ENCODE measurements at places on chromosomes 1 and 21. TPM values are rescaled to one million over a fixed set of nuclear protein-coding genes. Genes with fewer than 3 reads are reported as not detected.
A peak's percentile ranks its signal among the peaks of the same experiment; 100 is the strongest.

- DNase-seq = no peak
Observed at GRCh38 chr1:40944326-40944725, 35.2 kb upstream of the CTPS1 start.

The FABP3 gene
- 6,968 TPM for polyA plus RNA-seq

DNA sequence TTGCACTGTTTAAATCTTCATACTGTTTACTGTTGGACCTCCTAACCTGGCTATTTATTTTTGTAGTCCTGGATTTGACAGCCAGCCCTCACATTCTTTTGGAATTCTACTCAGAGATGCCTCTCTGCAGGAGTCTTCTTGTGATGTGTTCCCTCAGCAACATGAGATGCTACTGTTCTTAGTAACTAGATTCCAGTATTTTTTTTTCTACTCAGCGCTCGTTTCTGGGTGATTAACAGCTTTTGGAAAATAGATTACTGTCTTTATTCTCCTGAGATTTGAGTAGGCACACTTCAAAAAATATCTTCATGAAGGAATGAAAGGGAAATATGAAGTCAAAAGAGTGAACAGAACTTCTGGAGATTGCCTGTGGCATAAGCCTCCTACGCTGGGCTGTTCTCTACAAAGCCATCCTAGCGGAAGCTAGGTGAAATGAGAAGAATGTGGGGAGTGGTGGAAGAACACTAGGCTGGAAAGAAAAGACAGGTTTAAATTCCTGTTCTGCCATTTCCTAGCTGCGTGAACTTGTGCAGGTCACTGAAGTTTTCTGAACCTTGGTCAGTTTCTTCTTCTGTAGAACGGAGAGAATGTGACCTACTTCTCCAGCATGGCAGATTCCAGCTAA is 75.9 kb downstream of the LRRC8C start:
- no peak for DNase-seq

DNA sequence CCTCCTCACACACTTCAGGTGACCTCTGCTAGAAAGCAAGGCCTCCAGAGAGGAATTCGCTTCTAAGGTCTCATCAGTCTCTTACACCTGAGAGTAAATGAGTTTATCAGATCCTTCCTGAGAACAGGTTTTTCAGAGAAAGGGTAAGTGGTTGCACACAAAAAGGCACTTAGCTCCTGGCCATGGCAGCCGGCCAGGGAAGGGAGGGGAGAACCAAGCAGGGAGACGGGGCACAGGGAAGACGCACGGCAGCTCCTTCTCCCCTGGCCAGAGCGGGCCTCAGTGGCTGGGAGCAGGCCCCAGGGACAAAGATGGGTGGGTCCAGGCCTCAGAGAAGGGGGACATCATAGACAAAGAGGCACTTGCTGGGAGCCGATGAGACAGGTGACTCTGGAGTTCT is 3.6 kb upstream of the TNNT2 start:
- DNase-seq = no peak

The KCNN3 gene
- 0.17 TPM for polyA plus RNA-seq

The VSIG8 gene
- polyA plus RNA-seq = 0.44 TPM

The AADACL3 gene
- polyA plus RNA-seq = not detected

DNA sequence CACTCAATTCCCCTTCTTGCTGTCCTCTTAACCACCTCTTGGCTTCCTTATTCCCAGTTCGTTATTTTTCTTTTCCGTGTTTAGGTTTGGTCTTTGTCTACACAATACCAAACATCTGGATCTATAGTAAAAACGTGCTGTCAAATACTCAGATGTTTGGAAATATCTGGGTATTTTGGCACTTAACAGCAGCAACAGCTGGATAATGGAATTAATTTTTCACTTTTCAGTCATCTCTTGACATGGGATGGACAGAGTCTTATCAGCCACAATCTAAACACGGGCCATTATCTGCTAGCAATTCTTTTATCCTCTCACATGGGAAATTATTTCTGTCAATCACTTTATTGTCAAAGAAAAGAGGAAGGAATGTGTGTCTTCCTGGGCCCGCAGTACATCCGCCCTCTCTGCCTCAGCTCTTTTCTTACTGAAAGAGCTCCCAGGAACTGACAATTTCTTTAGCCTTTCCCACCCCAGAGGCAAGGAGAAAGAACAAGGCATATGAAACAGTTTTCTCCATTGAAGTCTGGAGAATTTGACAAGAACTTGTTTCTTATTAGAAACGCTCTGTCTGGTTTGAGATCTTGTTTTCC is 13.4 kb downstream of the NHLH2 start:
- DNase-seq = no peak

The TRAF5 gene
- polyA plus RNA-seq = 5.5 TPM

- no peak for DNase-seq
Observed at GRCh38 chr1:19411612-19412011, 73.7 kb downstream of the CAPZB start.

- no peak for DNase-seq
Observed at GRCh38 chr1:39129514-39129913, 75.0 kb upstream of the MACF1 start.

The ATAD3C gene
- 0.49 TPM for polyA plus RNA-seq

DNA sequence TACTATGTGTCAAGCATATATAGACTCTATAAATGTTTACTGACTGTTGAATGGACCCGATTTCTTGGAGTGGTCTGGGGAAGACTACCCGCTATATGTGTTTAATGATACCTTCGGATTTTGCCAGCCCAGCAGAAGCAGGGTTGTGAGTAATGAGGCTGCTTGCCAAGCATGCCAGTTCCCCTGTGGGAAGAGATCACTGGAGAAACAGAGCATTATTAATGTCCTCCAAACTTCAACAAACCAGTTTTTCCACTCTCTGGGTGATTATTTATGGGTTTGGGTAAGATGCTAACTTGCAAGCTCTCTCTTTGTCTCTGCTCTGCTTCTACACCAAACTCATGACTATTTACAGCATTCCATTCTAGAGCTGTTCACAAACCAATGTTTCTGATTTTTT is 25.1 kb upstream of the PHGDH start:
- no peak for DNase-seq

The TMOD4 gene
- polyA plus RNA-seq = 0.06 TPM

The ACOT7 gene
- 4.0 TPM for polyA plus RNA-seq

DNA sequence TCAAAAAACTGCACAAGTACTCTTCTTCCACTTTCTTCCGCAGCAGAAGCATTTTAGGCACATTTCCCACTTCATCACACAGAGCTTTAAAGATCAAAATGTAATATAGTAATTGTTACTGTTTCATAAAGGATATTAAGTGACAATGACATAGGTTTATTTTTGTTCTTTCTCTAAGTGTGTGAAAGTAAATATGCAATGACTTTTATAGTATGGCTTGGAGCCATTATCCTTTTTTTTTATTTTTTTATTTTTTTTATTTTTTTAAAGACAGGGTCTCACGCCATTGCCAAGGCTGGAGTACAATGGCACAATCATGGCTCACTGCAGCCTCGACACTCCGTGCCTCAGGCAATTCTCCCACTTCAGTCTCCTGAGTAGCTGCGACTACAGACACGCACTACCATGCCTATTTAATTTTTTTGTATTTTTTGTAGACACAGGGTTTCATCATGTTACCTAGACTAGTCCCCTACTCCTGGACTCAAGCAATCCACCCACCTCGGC is 7.0 kb downstream of the TRIM33 start:
- no peak for DNase-seq

GRCh38 chr1:34682452-34683223 is 72.2 kb upstream of the GJB5 start:
- DNase-seq = no peak

DNA sequence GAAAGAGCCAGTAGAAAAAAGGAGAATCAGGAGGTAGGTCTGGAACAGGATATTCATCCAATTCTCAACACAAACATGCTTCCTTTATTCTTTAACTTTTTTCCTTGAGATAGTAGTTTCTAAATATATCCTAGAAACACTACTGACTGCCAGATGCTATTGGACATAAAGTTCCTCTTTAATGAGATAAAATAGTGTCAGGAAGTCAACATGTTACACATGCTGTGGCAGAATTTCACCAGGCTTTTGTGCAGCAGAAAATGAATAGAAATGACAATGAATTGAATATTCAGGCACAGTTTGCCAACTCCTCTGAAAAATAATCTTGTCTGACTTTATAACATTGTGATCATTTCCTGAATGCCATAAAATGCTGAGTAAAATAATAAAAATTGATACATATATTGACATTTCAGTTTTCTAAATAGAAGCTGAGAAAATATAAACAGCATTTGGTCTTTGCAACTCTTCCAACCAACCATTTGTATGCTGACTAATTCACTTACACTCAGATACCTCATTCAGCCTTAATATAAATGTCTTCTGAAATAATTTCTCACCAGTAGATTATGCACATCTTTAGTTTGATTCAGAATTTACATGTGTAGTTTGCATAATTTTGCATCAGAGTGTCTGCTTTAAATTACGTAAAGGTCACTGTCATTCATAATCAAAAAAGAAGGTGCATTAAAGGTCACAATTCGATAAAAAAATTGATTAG is 486.1 kb upstream of the ADGRL2 start:
- DNase-seq = no peak

GRCh38 chr21:33948096-33948950 is 32.7 kb upstream of the ATP5PO start:
- DNase-seq = peak; percentile 50

All from heart right ventricle (tissue), 16 donors.